ENCODE measurements at places on chromosomes 16 and 17.

- no peak for DNase-seq
Measured at GRCh38 chr16:243348-243747, 8.7 kb downstream of the FAM234A start.

DNA sequence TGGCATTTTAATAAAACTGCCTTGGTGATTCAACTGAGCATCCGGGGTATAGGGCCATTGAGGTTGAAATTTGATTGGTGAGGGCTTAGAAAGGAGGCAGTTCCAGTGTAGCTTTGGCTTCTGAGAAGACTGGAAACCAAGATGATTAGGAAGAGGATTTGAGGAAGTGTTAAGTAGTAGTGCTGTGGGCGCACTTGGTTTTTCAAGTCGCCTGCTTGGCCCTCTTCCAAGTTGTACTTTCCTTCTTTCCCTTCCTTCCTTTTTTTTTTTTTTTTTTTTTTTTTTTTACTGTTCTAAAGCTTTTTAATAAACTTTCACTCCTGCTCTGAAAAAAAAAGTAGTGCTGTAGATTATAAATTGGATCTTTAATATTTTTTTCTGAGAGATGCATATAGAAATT is 320.5 kb downstream of the UTP18 start:
- no peak for DNase-seq

DNA sequence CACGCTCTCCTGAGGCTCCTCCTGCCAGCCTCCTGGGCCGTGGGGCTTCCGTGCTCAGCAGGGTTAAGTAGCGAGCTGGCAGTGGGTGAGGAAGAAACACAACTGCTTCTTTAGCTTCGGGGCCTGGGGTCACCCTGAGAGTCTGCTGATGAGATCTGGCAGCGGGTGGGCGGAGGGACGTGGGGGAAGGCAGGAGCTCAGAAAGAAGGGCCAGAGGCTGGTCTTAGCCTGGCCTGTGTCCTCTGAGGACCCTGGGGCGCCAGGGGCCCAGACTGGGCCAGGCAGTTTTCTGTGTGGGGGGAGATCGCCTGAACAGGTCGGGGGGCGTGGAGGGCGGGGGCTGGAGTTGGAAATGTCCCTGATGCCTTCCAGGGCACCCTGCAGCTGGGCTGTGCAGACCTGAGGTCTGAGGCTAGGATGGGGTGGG is 97.8 kb upstream of the GSE1 start:
- no peak for DNase-seq

DNA sequence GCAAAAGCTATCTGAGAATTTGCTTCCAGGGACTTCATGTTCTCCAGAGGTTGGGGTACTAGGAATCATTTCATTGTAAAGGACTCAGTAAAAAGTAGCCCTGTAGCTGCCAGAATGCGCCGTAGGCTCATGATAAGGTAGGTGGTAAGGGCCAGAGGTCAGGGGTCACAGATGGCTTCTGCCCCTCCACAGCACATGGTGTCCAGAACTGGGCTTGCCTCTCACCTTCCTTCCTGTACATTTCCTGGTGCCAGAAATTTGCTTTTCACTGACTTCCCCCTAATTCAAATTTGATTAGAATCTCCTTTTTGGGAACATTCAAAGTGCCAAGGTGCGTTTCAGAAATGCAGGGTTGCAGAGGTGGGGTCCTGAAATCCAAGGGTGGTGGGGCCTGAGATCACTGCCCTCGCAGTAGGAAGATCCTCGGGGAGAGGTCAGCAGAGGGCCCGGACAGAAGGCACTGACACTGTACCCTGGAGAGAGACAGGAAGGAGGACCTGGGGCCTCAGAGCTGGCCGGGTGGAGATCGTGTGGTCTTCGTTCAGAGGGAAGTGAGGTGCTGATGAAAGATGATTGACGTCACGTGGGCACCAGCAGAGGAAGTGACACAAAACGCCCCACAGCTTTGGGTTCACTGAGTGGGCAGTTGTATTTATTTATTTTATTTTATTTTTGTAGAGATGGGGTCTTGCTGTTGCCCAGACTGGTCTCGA is 25.5 kb upstream of the METRNL start:
- no peak for DNase-seq

DNA sequence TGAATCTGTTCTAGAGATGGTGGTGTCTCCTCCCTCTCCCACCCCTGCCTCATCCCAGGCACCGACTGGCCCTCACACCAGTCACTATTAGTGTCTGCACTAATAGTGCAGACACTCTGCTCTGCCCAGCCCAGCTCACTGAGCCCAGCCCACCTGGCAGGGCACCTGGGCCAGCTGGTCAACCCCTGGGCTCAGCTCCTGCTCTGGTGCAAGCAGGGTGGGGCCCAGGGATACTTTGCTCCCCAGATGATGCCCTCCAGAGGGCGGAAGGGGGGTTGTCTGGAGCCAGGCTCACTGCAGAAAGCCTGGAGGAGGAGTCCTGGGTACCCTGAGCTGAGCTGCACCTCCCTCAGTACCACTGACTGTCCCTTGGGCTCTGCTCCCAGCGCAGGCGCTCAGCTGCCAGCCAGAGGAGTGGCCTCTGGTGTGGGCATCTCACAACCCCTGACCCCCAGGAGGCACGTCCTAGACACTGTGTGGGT is 14.5 kb downstream of the RAB11FIP4 start:
- DNase-seq: no peak

GRCh38 chr17:41333836-41334235 is 16.8 kb downstream of the KRT33A start:
- DNase-seq: no peak

DNA sequence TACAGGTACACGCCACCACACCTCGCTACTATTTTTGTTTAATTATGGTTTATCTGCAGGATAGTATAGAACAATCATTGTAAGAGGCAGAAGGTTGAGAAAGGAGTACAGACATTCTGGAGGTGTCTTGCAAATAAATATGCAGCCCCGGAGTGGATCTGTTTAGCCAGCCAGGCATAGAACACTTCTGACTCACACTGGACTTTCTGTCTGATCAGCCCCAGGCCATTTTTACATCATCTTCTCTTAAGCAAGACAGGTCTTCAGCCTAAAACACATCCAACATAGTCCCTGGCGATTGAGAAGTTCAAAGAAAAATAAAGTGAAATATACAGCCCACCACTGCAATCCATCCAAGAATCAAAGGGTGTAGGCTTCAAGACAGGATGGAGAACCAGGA is 81.4 kb downstream of the XYLT1 start:
- DNase-seq: no peak

GRCh38 chr17:74970395-74970794 is 2.2 kb downstream of the HID1 start:
- DNase-seq: no peak

- no peak for DNase-seq
Measured at GRCh38 chr16:66414891-66415290, 12.2 kb upstream of the BEAN1 start.

GRCh38 chr17:73777131-73777449 is 132.8 kb upstream of the SDK2 start:
- DNase-seq: no peak

- DNase-seq: peak; percentile 4
Measured at GRCh38 chr17:3667366-3668278, 756 bp downstream of the TAX1BP3 start.

GRCh38 chr17:32625971-32626370 is 139.2 kb downstream of the CDK5R1 start:
- DNase-seq: peak; percentile 70
